Lower leg skin (tissue), 4 donors: ENCODE measurements at places on chromosomes 1 and 21.

DNA sequence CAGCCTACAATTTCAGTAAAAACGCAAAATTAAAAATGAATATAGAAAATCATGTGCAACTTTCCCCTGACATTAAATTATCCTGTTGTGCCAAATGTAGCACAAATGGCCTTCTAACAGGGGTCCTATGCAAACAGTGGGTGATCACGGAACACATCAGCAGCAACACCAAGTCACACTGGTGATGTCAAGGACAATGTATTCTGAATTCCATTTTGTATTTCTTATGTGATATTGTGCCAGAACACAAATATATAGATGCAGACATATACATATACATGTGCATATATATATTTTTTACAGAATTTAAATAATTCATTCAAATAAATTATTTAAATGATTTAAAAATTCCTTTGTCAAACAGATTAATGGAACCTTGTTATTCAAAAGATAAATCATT lies 8.6 kb upstream of the ADGRL2 start:
- DNase-seq: no peak

DNA sequence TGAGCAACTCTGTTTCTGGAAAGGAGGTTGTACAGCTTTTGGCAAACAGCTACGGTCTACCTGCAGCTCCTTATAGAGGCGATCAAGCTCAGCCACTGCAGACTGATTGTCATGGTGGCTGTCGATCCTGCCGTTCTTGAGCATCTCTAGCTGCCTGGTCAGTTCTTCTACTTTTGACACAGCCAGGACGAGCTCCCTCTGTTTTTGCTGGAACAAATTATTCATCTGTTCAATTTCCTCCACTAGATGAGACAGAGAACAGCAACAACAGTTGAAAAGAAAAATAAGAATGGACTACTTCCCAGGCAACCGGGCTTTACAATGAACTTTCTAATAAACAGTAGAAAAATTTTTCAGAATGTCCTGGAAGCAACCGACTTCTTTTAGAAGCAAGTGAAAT lies 42.5 kb downstream of the TP53BP2 start:
- DNase-seq: no peak

DNA sequence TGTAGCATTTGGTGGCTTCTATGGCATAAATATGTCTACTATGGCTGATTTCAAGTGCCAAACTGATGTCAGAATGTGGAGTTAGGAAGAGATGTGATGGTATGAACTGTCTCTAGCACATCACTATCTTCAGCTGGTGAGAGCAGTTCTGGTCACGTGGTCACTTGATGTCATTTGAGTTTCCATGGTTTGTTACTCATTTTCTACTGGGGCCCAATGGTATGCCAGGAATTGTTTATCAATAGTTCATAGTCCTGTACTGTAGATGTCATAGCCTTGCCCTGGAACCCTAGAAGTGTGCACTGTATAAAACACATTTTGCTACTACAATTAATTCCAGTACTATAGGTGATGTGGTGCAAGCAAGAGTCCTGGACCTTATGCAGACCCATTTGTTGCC lies 153.7 kb downstream of the PDE4B start:
- no peak for DNase-seq

DNA sequence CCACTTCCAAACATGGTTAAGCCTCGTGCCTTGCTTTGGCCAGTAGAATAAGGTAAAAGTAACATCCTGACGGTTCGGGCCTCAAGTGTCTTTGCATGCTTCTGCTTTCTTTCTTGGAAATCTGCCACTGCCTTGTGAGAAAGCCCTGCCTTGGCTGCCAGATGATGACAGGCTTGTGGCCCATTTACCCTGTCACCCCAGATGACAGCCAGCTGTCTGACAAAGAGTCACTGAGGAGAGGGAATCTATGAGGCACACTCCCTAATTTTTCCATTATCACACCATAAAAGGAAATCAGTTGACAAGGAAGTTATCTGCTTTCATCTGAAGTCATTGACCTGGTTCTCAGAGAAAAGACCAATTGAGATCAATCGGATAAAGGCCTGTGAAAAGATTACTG lies 199.8 kb downstream of the USH2A start:
- no peak for DNase-seq

- no peak for DNase-seq
Measured at GRCh38 chr1:246214708-246215509, 292.2 kb downstream of the SMYD3 start.
